ENCODE measurements at places on chromosomes 5 and 9.

- DNase-seq, result no peak
Measured at GRCh38 chr5:135308752-135309151, 90.3 kb downstream of the MACROH2A1 start.

DNA sequence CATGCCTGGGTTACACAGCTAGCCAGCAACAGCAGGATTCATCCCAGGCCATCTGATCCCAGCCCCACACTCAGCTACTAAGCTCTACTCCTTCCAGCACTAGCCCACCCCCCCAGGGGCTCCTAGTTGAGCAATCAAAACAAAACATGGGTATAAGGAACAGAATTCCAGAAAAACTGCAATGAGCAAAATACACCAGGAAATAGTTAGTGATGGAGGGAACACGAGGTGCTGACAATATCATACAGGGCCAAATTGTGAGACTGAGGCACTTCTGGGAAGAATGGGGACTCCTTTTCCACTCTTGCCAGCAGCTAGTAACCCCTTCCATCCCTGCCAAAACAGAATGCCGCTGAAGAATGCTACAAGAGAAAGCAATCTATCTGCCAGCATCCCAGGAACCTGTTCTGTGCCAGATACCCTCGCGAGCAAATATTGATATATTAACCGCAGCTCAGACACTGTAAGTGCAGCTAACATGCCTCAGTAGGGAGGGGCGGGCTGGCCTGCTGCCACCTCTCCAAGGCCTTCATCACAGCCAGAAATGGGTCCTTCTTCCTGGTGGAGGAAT, 161.4 kb downstream of the SLIT3 start:
- DNase-seq, result no peak

DNA sequence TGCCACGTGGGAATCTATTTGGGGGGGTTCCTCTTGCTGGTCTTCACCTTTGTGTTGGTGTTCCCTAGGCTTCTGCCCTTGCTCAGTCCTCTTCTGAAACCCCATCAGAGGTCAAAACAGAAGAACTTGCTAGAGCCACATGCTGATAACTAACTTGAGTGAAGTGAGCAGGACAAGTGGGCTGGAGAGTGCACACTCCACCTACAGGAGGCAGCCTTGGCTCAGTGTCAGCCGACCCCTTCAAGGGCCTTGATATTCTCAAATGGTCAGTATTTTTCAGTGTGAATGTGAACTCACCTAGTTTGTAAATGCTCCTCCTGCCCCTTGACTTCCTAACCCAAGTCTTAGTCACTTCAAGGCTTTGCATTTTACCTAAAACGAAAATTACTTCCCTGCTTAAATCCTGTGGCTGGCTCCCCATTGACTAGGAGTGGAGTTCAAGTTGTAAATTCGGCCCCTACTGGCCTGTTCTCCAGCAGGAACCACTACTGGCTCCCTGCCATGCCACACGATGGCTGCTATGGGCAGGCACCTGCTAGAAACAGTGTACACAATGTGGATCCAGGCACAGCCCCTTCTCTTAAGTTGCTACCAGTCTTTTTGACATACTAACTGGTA, 3.6 kb upstream of the SLC1A3 start:
- DNase-seq, result no peak

DNA sequence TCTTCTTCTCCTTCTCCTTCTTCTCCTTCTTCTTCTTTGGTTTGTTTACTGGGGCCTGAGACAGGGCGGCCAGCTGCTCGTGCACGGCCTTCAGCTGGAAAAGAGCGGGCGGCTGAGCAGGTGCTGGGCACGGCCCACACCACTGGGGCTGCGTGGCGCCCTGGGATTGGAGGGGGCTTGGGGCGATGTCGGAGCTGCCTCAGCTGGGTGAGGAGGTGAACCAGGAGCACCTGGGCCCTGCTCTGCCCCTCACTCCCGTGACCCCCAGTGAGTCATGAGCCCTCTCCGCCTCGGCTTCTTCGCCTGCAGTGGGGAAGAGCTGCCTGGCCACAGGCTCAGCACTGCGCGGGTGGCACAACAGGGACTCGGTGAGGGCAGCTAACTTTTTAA, 14.9 kb downstream of the BRD3OS start:
- no peak for DNase-seq

GRCh38 chr5:4116834-4117233, 521.2 kb downstream of the IRX1 start:
- no peak for DNase-seq

Data from CD4-positive, alpha-beta T cell treated with Interleukin-21 for 1 hour (primary cell).